ENCODE measurements at places on chromosomes 16 and 17.
A peak's percentile ranks its signal among the peaks of the same experiment; 100 is the strongest.

GRCh38 chr16:11476676-11477075 is 110.0 kb downstream of the LITAF start:
- no peak for DNase-seq

- DNase-seq, result no peak
Measured at GRCh38 chr16:2039274-2040031, 8.2 kb downstream of the NTHL1 start.

DNA sequence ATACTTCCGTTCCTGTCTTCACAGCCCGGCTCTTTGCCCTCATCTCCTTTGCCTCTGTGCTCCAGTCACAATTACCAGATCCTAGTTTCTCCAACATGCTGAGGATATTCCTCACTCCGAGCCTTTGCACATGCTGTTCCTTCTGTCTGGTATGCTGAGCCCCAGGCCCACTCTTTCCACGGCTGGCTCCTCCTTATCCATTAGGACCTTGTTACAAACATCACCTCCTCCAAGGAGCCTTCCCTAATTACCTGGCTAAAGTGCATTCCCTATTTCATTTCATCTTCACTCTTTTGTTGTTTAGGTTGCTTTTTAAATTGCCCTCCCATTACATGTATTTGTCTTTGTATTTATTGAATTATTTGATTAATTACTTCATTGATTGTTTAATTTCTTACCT is 14.9 kb upstream of the ADGRG1 start:
- DNase-seq, result no peak

- no peak for DNase-seq
Measured at GRCh38 chr17:7852262-7852670, 2.6 kb upstream of the TMEM88 start.

DNA sequence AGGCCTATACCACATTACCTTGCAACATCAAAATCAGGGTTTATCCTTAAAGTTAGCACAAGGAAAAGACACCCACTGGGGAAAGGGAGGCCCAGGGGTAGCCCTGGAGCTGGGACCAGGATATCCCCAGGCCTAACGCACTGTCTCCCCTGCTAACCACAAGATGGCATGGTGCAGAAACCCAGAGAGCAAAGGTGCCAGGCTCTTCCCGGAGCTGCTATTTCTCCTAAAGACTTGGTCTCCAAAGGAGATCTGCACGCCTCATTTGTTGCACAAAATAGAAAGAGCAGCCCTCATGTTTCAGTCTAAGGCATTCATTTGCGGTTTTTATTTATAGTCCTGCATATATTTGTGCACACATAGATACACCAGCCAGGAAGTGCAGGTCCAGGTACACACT is 408.6 kb downstream of the SOX9 start:
- no peak for DNase-seq

DNA sequence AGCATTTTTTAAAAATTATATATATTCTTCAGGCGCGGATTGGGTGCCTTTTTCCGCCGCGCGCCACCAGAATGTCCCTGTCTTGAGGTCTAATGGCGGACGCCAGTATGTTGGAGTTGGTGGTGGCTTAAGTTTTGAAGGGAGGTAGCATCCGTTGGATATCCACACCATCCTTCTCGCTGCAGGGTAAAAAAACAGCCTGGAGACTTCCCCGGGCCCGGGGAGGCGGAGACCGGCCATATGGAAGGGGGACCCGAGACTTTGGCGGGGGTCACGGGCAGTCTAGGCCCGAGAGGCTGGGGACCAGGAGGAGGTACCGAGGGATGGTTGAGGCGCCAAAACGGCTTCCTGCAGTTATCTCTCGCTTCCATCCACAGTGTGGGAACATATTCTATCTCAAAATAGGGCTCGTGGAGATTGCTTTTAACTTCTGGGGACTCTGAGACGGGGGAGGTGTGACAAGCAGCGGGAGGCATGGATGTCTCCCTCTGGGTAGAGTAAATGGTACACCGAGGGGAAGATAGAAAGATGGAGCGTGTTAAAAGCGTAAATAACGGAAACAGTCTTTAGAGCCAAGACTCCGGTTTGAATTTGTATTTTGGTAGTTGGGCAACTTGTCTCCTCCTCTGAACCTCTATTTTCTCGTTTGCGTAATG is at the start of gene SF3B3:
SF3B3 (plus strand) TSS at position 74 of the 656 bp plus-strand sequence. CDS start 2,841 bp downstream, outside the sequence.
- DNase-seq, result peak; percentile 62

DNA sequence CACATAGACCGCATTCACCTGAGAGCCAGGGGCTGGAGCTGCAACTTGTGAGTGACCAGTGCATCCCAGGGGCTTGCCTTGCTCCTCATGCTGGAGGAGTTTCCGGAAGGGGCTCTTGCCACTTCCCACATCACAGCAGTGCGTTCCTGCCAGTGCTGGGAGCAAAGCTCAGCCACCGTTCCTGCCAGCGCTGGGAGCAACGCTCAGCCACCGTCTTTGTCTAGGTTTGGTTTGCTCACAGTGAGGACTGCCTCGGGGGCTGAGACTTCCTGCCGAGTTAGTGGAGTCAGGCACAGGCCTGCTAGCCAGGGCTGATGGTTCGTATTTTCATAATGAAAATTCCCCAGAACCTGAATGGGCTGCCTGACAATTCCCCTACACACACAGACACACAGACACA is 5.4 kb upstream of the CHRNE start:
- DNase-seq, result peak; percentile 38

- DNase-seq, result peak; percentile 12
Measured at GRCh38 chr16:80027007-80027965, 426.7 kb upstream of the MAF start.

DNA sequence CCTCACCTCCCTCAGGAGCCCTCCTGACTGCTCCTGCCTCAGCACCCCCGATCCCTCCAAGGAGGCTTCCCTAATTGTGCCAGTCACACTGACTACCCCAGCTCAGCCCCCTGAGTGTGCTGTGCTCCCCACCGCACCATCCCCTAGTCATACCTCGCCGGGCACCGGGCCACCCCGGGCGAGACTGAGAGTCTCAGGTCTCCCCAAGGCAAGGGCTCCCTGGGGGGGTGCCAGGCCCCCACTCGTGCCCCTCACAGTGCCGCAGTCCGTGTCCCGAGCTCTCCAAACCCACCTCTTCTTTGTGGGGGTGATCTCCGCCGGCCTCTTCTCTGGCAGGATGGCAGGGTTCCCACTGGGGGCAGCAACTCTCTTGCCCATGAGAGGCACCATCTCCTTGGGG is 3.2 kb downstream of the TRPV3 start:
- no peak for DNase-seq

- no peak for DNase-seq
Measured at GRCh38 chr17:82815790-82816305, 24.0 kb downstream of the ZNF750 start.

GRCh38 chr16:5257462-5257861 is 159.9 kb upstream of the EEF2KMT start:
- DNase-seq, result no peak

DNA sequence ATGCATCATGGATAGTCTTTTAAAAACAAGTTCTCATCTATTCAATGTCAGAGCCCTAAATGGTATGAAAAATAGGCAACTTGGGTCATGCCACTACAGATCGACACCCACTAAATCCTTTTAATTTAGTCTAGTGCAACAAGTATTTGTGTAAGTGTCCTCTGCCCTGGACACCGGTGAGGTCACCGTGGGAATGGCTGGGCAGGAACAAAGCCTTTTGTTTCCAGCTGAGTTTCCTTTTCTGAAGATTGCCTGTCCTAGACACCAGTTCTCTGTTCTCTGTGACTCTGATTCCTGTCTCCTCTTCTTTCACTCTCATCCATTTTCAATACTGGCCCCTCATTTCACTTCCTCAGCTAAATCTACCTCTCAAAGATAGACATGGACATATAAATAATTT is 446.5 kb downstream of the MAF start:
- no peak for DNase-seq

DNA sequence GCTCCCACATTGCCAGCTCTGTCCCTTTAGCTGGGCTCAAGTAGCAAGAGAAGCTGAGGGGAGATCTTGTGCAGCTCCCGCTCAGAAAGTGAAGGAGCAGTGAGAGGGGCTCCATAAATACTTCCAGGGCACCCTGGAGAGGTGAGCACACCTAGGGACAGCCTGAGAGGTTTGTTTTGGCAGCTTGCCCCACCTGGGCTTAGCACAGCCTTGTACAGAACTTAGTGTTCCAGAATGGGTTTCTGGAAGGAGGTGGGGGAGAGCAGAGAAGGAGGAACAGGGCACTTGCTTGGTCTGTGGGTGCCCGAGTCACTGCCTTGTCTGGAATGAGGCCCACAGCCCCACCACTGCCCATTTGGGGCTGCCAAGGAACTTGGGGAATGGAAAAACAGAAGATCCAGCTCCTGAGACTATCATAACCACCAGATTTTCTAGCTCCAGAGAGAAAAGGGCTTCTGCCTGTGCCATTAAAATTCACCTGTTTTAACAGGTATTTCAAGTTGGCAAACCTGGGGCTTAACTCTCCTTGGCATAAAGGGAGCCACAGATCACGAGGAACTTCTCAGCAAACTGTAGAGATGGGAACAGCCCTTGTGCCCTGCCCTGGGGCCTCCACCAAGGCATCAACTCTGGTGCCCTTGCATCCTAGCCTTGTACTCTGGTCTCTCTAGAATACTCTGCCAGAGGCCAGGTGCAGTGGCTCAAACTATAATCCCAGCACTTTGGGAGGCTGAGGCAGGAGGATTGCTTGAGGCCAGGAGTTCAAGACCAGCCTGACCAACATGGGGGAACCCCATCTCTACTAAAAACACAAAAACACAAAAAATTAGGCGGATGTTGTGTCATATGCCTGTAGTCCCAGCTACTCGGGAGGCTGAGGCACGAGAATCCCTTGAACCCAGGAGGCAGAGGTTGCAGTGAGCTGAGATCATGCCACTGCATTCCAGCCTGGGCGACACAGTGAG is 1.9 kb downstream of the PRR15L start:
- no peak for DNase-seq

DNA sequence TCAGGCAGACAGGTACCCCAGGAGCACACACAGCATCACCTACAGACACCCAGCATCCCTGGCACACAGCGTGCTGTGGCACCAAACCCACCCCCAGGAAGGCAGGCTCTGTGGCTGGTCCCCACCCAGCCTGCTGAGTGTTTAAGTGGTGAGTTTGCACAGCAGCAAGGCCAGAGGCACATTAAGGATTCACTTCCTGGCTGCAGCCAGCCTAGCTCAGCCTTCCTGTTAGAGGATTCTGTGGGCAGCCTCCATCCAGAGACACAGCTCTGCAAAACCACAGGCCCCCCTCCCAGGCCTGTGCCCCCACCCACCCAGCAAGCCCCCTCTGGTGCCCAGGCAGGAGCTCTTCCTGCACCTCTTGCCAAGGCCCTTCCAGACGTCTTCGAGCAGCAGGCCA is 36.1 kb upstream of the PHB1 start:
- DNase-seq, result no peak

- DNase-seq, result no peak
Measured at GRCh38 chr17:42459801-42460281, 1.2 kb downstream of the ATP6V0A1 start.

GRCh38 chr17:55709984-55710383 is 12.7 kb downstream of the TMEM100 start:
- no peak for DNase-seq

GRCh38 chr17:37605813-37606505 is 3.3 kb downstream of the SYNRG start:
- DNase-seq, result no peak

- no peak for DNase-seq
Measured at GRCh38 chr17:50766222-50767023, 895 bp downstream of the ANKRD40CL start.

DNA sequence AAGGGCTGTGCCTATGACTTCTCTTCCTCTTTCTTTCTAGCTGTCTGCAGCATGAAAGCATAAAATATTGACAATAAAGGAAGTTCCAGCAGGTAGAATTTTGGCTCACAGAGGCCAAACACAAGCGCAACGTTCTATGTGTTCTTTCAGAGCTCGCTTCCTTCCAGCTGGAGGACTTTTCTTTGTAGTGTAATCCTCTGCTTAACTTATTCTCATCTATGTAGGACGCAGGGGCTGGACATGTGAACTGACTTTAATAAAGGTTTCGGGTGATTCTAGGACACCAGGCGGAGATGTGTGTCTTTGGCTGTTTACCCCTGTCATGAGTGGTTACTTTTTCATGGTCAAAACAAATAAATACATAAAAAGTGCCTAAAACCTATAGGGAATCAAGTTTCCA is 191.5 kb upstream of the MAF start:
- no peak for DNase-seq

- no peak for DNase-seq
Measured at GRCh38 chr17:50218771-50219315, 17.4 kb upstream of the COL1A1 start.

DNA sequence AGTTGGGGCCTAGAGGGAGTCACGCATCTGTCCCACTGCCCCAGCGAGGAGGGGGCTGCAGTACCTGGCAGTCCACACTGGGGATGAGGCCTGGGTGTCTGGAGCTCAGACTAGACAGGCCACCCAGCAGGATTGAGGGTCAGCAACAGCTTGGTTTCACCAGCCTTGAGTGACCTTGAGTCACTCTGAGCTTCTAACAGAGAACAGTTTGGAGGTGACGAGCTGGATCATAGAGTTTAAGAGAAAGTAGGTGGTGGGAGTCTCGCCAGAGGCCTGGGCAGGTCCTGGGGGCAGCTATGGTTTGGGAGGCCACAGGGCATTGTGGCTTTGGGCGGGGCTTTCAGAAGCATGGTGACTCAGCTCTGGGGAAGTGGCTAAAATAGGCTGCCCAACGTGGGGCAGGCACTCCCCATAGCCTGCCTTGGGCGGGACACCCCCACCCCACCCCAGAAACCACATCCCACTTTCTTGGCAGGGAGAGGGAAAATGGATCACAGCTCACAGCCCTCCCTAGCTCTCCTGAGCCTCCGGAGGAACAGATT is 20.5 kb downstream of the CDC42EP4 start:
- no peak for DNase-seq

DNA sequence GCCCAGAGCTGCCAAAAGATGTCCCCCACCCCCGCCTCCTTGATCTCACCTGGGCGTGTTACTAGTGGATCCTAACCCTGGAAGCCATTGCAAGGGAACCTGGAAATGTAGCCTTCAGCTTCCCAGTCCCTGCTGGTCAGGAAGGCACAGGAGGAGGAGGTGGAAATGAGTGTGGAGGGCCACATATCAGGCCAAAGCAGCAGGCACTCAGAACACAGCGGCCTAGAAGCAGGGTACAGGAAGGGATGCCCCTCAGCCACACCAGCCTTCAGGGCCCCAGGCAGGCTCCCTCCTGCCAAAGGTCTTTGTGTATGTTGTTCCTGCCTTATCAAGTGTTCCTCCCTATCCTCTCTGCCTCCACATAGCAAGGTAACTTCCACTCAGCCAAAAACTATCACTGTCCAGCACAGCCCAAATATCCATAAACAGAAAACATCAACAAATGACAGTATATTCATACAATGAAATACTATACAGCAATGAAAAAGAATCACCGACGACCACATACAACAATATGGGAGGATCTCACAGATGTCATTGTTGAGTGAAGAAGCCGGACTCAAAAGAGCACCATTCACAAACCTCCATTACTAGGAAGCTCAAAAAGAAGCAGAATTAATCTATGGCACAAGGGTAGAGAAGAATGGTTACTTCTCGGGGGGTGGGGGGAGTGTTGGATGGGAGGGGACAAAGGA is 28.2 kb upstream of the TNFRSF13B start:
- no peak for DNase-seq
